ENCODE measurements at places on chromosomes 1 and 21.
A peak's percentile ranks its signal among the peaks of the same experiment; 100 is the strongest.

GRCh38 chr1:207181847-207182246 is 77.8 kb downstream of the C4BPA start:
- no peak for DNase-seq

GRCh38 chr1:243267471-243267880 is 11.6 kb downstream of the SDCCAG8 start:
- no peak for DNase-seq

GRCh38 chr1:164969253-164969652 is 387.3 kb downstream of the LMX1A start:
- peak; percentile 64 for DNase-seq

GRCh38 chr1:240820816-240821215 is 208.9 kb upstream of the GREM2 start:
- no peak for DNase-seq

DNA sequence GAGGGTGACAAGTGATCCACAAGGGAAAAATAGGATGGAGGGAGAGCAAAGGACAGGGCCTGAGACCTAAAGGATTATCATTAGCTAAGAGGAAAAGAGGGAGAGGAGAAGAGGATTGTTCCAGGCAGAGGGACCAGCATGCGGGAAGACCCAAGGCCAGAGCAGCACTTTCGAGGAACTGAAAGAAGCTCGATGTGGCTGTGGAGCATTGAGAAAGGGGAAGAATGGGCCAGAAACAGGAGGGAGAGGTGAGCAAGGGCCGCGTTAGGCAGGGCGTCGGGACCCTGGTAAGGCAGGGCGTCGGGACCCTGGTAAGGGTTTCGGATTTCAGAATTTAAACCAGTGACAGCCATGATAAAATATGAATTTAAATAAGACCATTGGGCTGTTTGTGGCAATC is 22.8 kb upstream of the CSF1 start:
- no peak for DNase-seq

DNA sequence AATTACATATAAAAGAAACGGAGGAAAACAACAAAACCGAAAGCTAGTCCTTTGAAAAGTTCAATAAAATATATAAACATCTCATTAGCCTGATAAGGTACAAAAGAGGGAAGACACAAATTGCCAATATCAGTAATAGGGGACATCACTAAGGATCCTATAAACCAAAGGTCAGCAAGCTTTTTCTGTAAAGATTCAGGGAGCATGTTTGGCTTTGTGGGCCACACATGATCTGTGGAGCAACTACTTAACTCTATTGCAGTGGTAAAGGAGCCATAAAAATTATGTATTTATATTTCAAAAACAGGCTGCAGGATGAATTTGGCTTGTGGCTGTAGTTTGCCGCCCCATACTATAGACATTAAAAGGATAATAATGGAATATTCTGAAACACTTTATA is 5.5 kb upstream of the NSUN4 start:
- no peak for DNase-seq

- DNase-seq = no peak
These were observed 16.4 kb upstream of the LRRC52 start for GRCh38 chr1:165527251-165528007.

GRCh38 chr1:55536545-55536865 is 321.3 kb upstream of the USP24 start:
- no peak for DNase-seq

DNA sequence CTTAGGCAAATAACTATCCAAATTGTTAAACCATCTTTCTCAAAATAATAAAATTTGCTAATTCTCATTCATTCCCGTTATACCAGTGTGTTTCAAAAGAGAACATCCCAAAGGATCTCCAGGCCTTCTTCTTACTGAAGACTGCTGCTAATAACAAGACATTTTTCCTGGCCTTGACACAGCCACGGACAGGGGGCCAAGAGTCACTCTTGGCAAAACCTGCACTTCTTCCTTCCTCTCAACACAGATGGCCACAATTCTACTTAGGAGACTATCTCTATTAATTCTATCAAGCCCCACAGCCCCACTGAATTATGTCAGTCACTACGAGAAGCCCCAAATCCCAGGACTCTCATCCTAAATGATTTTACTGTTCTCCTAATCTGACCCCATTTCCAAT is 86.0 kb downstream of the EVI5 start:
- DNase-seq = no peak

Measured in NCI-H69 (cell line).